Effector memory CD8-positive, alpha-beta T cell (primary cell): ENCODE measurements at places on chromosomes 2 and 18.

GRCh38 chr2:8753609-8754008 is 71.8 kb downstream of the ID2 start:
- no peak for DNase-seq

DNA sequence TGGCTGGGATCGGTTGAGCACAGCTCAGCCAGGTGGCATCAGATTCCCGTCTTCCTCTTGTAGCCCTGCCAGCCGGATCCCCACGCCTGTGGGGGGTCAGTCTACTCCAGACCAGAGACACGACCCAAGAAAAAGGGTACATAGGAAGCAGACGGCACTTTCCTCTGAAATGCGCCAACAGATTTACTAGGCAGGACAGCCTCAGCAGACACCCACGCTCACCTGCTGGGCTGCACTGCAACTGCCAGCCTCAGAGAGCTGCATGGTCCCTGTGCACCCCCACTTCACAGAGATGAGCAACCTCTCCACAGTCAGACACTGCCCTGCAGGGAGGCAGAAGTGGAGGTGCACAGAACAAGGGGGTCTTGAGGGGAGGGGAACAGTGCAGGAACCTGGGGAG is 75.7 kb upstream of the OTOS start:
- DNase-seq = no peak

- DNase-seq = no peak
Observed at GRCh38 chr2:26569216-26570082, 71.7 kb downstream of the CIB4 start.

GRCh38 chr2:86603905-86604304 is 19.8 kb downstream of the RNF103 start:
- no peak for DNase-seq
